ENCODE measurements at places on chromosomes 12 and 14. TPM values are rescaled to one million over a fixed set of nuclear protein-coding genes. Genes with fewer than 3 reads are reported as not detected.

DNA sequence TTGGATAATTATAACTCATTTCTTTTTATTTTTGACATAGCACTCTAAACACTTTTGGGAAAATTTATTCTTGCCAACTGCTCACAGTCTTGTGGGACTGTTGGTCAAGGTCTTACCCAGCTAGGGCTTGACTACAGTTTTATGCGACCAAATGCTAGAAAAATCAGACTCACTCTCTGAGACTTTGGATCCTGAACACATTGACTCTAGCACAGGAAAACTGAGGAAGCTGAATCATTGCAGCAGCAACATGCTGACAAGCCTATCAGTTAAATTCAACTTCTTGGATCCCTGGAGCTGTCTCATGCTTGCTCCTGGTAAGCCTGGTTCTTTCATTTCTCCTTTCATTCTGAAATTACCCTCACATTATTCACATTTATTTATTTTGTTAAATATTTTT is 120.7 kb upstream of the TMTC2 start:
- H3K36me3 ChIP-seq: no peaks in the 10 kb centered on the region
- DNase-seq: no peak
- no peak overlapping the region for H3K4me3 ChIP-seq
- H3K4me1 ChIP-seq: no peaks in the 10 kb centered on the region
- no peak overlapping the region for H3K27ac ChIP-seq

DNA sequence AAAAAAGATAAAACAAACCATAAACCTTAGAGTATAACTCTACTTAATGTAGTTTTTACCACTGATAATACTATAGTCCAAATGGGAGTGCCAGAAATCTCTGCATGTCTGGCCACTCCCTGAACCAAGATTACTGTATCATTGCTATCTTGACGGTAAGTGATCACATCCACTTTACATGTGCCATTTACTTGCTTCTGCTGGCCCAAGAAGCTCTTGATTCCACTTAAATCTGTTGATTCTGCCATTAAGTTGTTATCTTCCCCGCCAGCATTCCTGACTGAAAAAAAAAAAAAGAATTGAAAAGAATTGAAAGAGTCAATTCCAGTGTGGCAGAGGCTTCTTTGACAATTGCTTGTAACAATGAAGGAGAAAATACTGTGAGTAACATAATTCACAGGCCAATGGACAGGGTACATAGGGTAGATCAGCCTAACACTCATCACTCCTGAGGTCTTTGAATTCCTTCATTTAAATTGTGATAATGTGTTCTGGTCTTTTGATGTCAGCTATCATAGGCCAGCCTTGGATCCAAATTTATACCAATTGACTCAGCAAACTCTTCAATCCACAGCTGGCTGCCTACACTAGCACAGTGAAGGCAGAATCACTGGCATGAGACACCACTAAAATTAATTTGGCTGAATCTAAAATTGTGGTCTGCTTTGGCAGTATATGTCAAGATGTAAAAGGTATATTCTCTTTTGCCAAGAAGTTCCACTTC is 665.2 kb upstream of the FLRT2 start:
- no peak for DNase-seq
- no peak overlapping the region for H3K4me3 ChIP-seq
- no peak overlapping the region for H3K27ac ChIP-seq
- no peaks in the 10 kb centered on the region for H3K36me3 ChIP-seq

GRCh38 chr14:73723406-73723796 is 9.2 kb upstream of the PNMA1 start:
- H3K27ac ChIP-seq: no peak overlapping the region
- no peak overlapping the region for H3K4me3 ChIP-seq
- DNase-seq: no peak
- H3K4me1 ChIP-seq: no peaks in the 10 kb centered on the region

GRCh38 chr12:44581642-44582242 is 294.4 kb downstream of the NELL2 start:
- no peak overlapping the region for H3K27ac ChIP-seq
- no peaks in the 10 kb centered on the region for H3K4me1 ChIP-seq
- no peak for DNase-seq
- H3K27me3 ChIP-seq: no peaks in the 10 kb centered on the region
- no peaks in the 10 kb centered on the region for H3K36me3 ChIP-seq

GRCh38 chr14:90732718-90733117 is 83.5 kb downstream of the TTC7B start:
- H3K27ac ChIP-seq: no peak overlapping the region
- H3K4me1 ChIP-seq: no peaks in the 10 kb centered on the region
- no peak overlapping the region for H3K4me3 ChIP-seq
- H3K36me3 ChIP-seq: no peaks in the 10 kb centered on the region
- no peaks in the 10 kb centered on the region for H3K27me3 ChIP-seq
- DNase-seq: no peak

DNA sequence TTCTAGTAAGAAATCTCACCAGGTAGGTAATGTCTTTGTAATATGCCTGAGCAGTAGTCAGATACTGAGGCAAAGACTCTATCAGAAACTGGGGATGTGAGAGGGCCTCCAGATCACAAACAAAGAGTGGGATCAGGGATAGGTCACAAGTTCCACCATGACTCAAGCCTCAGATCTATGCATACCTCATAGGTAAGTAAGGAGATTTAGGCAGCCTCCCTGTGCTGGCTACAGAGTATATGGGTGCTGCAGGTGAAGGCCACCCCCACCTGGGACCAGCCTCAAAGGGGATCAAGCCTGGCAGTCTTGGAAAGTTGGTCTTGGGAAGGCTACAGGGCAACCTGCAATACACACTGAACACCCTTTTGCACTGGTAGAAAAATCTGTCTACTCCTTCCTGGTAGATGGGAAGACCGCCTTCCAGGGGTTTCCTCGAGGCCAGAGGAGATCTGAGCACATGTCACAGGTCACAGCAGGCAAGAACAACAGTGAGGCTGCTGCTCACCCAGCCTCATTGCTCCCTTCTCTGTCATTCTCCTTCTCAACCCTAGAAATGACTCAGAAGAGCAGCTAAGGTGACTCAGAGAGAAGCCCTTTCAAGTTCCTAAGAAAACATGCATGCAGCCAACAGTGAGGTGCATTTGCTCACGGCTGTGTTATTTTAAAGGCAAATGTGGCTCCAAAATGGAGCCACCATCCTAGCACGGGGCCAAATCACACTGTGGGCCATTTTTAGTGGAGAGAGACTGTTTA is 143.4 kb upstream of the CDKN3 start:
- H3K4me1 ChIP-seq: no peaks in the 10 kb centered on the region
- H3K27me3 ChIP-seq: no peaks in the 10 kb centered on the region
- H3K27ac ChIP-seq: no peak overlapping the region
- H3K36me3 ChIP-seq: no peaks in the 10 kb centered on the region

- H3K4me1 ChIP-seq: peaks cover 49% of the 10 kb centered on the region
- no peaks in the 10 kb centered on the region for H3K36me3 ChIP-seq
- no peak overlapping the region for H3K4me3 ChIP-seq
- peaks cover 37% of the 10 kb centered on the region for H3K27me3 ChIP-seq
- H3K27ac ChIP-seq: peak overlapping the region; percentile 25
These were observed 1.0 kb downstream of the IGFBP6 start for GRCh38 chr12:53098354-53098981.

GRCh38 chr14:23006188-23006534 is 3.8 kb downstream of the C14orf93 start:
- H3K4me3 ChIP-seq: peak overlapping the region; percentile 61
- peaks cover 13% of the 10 kb centered on the region for H3K4me1 ChIP-seq
- peak overlapping the region; percentile 99 for H3K27ac ChIP-seq
- H3K36me3 ChIP-seq: no peaks in the 10 kb centered on the region
- no peak for DNase-seq

GRCh38 chr12:100579844-100580243 is 6.4 kb downstream of the GAS2L3 start:
- H3K36me3 ChIP-seq: no peaks in the 10 kb centered on the region
- no peak overlapping the region for H3K27ac ChIP-seq
- H3K27me3 ChIP-seq: no peaks in the 10 kb centered on the region
- no peak for DNase-seq
- H3K4me3 ChIP-seq: no peak overlapping the region
- H3K4me1 ChIP-seq: no peaks in the 10 kb centered on the region

GRCh38 chr14:96408608-96409007 is 16.7 kb downstream of the AK7 start:
- DNase-seq: no peak
- no peaks in the 10 kb centered on the region for H3K4me1 ChIP-seq
- H3K27me3 ChIP-seq: no peaks in the 10 kb centered on the region
- no peak overlapping the region for H3K27ac ChIP-seq

- no peaks in the 10 kb centered on the region for H3K27me3 ChIP-seq
- peak; percentile 67 for DNase-seq
- peak overlapping the region; percentile 99 for H3K4me3 ChIP-seq
- peaks cover 42% of the 10 kb centered on the region for H3K4me1 ChIP-seq
These were observed 3.0 kb downstream of the ETV6 start for GRCh38 chr12:11652351-11653040.

GRCh38 chr14:73438993-73439392 is 19.4 kb downstream of the NUMB start:
- no peak overlapping the region for H3K27ac ChIP-seq
- DNase-seq: no peak
- no peaks in the 10 kb centered on the region for H3K4me1 ChIP-seq
- H3K4me3 ChIP-seq: no peak overlapping the region
- no peaks in the 10 kb centered on the region for H3K27me3 ChIP-seq

DNA sequence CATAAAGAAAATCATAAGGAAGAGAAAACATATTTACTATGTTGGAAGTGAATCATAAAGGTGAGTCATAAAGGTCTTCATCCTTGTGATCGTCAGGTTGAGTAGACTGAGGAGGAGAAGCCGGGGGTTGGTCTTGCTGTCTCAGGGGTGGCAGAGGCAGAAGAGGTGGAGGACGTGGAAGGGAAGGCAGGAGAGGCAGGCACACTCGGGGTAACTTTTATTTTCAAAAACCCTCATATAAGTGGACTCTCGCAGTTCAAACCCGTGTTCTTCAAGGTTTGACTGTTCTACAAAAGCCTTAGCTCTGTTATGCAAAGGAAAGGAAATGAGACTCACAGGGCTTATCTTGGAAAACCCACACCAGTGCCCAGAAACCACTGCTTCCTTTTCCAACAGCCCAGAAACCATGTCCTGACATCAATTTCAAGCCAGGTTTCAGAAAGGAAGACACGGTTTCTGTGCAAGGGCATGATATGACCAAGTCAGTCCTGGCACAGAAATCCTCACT is 14.0 kb downstream of the SMCO2 start:
- no peak for DNase-seq
- H3K4me1 ChIP-seq: peaks cover 4% of the 10 kb centered on the region
- no peaks in the 10 kb centered on the region for H3K27me3 ChIP-seq
- H3K27ac ChIP-seq: no peak overlapping the region
- no peaks in the 10 kb centered on the region for H3K36me3 ChIP-seq

Gene TBX5
- 0.02 TPM for polyA plus RNA-seq

Gene RFLNA
- 0.59 TPM for polyA plus RNA-seq

Gene RNF212B
- polyA plus RNA-seq: 0.07 TPM

Gene PIWIL1
- 0.05 TPM for polyA plus RNA-seq

Gene SRSF5
- polyA plus RNA-seq: 589 TPM

Gene KRT7
- polyA plus RNA-seq: 34.7 TPM

Data from thymus (tissue), 14 donors.